ENCODE measurements at places on chromosomes 5 and 9.
A peak's percentile ranks its signal among the peaks of the same experiment; 100 is the strongest.

DNA sequence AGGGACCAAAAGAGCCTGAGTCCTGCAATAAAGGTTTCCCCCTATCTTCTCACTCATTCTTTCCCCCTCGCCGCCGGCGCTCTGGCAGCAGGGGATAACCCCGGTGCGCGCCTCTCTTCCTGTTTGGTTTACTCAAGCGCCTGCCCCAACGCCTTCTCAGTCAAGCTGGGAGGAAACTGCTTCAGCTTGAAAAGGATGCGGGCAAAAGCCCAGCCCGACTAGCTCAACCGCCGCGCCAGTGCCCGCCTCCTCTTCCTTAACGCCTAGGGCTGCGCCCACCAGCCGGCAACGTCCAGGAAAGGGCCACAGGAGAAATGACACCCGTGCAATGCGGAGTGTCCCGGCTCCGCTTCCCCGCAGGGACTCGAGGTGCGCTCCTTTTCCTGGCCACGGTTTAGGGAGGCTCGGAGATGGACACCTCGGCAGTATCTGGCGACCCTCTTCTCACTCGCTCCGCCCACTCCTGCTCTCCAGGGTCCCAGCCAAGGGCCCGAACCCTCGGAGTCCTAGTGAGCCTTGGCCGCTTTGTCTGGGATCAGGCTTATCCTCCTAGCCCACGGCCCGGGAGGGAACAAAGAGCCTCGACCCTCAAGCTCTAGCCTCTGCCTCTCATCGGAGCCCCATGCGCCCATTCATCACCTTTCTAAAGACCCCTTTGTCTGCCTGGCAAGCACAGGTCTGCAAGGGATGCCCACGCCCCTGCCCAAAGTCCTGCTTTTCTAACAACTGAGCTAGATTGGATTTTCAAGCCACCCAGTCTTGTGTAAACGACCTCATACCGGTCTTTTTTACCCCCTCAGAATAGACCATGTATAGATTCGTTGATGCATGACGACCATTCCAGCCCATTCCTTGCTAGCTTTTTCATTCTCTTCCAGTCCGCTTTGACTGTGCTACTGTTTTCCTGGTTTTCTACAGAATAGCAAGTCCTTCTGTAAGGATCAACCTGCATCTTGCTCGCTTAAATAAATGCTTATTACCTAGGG lies 2.0 kb downstream of the ST8SIA4 start:
- peak; percentile 58 for DNase-seq

GRCh38 chr9:136052472-136052880 lies 42.6 kb downstream of the NACC2 start:
- DNase-seq = peak; percentile 63

DNA sequence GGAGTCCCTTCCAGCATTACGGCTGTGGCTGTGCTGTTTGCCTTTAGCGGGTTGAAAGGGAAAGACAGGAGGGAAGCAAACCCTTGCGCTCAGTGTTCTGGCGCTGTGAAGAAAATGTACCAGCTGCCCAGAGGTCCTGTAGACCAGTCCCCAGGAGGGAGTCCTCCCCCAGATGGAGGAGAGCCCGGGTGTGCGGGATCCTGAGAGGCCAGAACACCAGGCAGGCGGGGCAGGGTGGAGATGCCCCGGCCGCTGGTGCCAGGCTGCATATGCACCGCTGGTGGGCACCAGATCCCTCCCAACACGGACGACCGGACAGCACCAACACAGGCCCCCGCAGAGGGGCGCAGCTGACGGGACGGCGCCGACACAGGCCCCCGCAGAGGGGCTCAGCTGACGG lies 37.2 kb upstream of the SLC9A3 start:
- no peak for DNase-seq

DNA sequence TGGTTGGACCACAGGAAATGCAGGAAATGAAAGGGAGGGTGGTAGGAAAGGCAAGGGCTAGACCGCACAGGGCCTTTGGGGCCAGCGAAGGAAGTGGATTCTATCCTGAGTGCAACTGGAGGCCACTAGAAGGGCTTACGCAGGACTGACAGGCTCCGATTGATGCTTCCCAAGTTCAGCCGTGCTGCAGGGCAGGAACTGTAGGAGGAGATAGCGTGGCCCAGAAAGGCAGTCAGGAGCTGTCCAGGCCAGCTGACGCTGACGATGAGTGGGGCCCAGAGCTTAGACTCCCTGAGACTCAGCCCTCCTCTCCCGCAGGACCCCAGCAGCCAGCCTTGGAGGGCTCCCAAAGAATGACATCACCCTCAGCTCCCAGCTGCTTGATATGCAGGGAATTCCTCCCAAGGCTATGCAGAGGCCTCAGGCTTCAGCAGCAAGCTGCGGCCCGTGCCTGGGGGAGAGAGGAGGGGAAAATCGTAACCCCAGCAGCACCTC lies 48.8 kb downstream of the KCNIP1 start:
- DNase-seq = peak; percentile 71

- DNase-seq = no peak
These were observed 124.9 kb upstream of the C6 start for GRCh38 chr5:41338136-41338675.

- DNase-seq = no peak
These were observed 33.7 kb downstream of the FBXO10 start for GRCh38 chr9:37542488-37542887.

DNA sequence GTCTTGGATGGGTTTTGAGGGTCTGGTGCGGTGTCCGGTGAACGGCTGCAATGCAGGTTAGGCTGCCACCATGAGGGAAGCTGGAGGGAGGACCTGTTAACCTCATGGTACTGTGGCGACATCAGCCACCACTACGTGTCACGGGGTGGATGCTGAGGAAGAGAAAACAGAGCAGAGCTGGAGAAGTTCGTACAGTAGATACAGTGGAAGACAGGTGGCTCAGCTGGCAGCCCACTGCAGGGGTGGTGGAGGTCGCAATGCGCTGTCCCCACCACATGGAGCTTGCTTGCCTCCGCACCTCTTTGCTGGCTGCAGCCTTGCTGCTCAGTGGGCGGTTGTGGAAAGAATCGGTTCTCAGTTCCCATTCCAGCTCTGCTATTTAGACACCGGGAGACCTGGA lies 2.8 kb downstream of the DCANP1 start:
- no peak for DNase-seq

DNA sequence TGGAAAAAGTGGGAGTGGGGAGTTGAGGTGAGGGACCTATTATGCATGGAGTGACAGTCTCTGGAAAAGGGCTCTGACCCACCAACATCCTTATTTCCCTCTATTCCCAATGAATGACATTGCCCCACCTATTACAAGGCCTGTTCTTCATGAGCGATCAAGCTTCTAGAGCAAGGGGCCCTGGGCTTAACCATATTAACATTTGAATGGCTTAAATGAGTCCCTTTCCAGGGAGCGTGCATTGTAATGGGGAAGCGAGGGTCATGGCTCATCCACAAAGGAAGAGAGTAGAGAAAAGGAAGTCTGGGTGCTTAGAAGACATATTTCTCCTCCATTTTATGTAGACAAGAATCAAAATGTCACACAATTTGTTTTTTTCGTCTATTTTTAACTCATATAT lies 255.5 kb downstream of the CAAP1 start:
- DNase-seq = no peak

- DNase-seq = no peak
These were observed 3.1 kb downstream of the ANXA1 start for GRCh38 chr9:73154722-73155121.

- no peak for DNase-seq
These were observed 74.3 kb downstream of the ZDHHC21 start for GRCh38 chr9:14618836-14619420.

DNA sequence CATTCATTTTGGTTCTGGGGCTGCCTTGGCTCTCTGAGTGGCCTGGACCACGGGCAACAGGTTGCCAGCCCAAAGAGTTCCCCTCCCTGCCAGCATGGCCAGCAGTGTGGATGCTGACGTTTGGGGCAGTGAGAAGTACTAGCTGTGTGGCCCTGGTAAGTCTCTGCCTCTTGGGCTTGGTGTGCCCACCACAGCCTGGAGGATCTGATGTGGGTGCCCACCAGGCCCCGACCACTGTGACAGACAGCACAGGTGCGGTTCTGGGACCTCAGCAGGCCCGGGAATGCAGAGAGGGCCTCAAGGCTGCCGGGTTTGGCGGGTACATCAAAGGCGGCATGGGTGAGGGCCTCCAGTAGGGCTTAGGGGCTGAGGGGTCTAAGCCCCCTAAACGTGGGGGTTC lies 33.6 kb upstream of the PITX1 start:
- no peak for DNase-seq

GRCh38 chr5:33657176-33657575 lies 216.4 kb downstream of the TARS1 start:
- no peak for DNase-seq

GRCh38 chr9:135135171-135135928 lies 47.9 kb downstream of the OLFM1 start:
- no peak for DNase-seq

DNA sequence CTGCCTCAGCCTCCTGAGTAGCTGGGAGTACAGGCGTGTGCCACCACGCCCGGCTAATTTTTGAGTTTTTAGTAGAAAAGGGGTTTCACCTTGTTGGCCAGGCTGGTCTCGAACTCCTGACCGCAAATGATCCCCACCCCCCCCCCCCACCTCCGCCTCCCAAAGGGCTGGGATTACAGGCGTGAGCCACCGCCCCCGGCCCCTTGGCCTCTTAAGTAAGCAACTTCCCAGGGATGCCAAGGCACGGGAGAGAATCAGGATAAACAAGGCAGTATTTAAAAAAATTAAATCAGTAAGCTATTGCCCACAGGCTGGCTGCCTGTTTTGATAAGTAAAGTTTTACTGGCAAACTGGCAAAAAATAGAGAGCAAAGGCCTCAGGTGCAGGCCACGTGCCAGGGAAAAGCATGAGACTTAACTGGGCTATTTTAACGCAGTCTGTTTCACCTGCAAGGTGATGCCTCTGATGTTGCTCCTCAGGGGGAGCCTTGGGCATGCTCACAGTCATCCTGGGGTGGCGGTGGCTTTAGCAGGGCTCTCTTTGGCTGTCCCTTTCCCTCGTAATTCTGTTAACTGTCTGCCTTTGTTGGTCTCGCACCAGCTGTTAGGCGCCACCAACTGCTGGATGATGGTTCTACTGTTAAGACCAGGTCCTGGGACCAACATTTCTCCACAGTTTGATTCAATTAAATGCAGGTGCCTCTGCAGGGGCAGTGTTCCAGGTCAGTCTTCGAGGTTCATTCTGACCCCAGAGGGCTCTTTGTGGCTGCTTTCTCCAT lies 19.4 kb upstream of the RNF130 start:
- peak; percentile 70 for DNase-seq
